ENCODE measurements at places on chromosomes 1 and 21.

DNA sequence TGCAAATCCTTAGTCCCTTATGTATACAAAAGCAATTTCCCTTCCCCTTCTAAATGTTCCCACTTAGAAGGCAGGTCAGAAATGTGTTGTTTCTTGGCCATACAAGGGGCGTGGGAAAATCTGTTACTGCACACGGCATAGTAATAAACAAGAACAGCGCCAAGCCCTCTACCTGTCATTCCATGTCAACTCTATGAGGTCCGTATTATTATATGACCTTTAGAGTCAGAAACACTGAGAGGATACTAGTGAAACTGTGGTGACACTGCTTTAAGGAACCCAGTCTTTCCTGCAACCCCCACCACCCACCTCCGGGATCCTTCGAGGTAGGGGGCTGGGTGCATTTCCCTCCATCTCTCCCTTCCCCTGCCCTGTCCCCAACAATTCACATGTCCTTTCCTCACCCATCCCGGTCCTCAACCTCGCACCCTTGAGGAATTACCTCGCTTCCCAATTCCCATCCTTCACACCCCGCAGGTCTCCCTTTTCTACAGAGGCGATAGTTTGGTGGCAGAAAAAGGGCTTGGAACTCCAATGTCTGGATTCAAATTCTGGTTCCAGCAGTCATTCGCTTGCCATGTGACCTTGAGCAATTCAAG, 647 bp downstream of the SDHB start:
- DNase-seq: no peak

DNA sequence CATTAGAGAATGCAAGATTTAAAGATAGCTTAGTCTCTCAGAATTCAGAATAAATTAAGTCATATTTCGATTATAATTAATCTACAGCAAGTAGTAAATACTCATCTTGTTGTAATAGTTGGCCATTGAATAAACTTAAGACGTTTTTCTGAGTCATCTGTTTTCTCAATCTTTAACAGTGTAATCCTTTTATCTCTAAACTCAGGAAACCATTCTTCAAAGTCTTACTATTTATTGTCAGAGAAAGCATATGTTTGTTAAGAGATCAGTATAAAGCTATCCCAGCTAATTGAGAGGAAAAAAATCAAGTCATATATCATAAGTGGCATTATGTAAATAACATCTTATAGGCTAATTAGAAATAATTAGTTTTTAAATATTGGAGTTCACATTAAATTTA, 201.2 kb upstream of the ADAMTS5 start:
- no peak for DNase-seq

DNA sequence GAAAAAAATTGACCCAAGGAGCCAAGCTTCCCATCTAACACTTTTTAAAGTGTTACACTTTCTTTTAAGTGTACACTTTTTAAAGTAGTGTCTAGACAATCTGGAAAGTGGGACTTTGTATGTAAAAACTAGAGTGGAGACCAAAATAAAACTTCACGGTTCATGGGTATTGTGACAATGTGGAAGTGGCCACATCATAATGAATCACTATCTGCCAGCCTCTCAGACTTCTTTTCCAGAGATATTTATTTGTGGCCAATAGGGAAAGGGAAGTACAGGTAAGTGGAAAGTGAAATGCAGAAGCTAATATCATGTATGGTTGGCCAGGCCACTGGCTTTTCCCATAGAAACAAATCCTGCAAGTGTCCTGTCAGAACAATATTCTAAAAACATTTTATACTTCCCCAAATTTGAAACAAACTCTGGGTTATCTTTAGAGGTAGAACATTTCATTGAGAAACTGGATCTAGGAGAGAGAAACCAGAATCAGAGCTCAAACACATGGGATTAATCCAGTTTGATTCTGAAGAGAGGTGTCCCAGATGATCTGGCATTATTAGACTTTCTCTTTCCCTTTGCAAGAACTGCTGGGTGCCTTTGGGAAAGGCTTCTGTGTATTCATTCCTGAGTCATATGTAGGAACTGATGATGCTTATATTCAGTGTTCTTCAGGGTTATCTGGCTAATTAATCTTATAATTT, 2.0 kb downstream of the TNFSF18 start:
- DNase-seq: peak; percentile 63

GRCh38 chr1:15139654-15140350, 13.7 kb upstream of the TMEM51 start:
- DNase-seq: no peak

DNA sequence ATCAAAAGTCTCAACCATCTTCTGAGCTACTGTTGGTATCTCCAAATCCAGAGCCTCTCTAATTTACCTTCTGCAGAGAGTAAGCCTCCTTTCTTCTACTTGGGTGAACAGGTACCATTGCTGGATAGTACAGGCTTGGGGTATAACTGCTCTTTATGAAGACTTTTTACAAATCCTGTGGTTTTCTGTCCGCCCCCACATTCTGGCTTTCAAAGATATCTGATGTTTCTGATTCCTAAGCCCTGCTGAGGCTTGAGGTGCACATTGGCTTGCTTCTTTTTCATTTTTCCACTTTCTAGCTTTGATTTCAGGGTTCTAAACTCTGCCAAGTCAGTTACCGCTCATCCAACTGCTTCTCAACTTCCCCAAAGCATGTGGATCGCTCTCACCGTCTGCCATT, 37.1 kb downstream of the TENT5C start:
- no peak for DNase-seq

GRCh38 chr1:30837653-30838052, 70.9 kb downstream of the SDC3 start:
- DNase-seq: no peak

GRCh38 chr1:203553496-203553895, 59.5 kb downstream of the OPTC start:
- DNase-seq: no peak

DNA sequence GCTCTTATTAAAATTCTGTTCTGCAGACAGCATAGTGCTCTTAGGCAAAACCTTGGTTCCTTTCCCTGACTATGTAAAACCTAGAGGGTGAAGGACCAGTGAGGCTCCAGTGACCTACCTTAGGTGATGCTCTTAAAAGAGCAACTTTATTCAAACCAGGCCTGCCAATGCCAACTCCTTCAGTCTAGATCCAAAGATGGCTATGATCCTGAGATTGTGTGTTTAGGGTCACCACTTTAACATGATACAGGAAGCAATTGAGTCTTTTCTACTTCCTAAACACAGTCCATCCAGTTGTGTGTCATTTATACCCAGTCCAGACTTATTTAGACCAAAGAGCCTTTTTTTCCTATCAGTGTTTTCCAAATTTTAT, 10.8 kb downstream of the MCL1 start:
- no peak for DNase-seq

DNA sequence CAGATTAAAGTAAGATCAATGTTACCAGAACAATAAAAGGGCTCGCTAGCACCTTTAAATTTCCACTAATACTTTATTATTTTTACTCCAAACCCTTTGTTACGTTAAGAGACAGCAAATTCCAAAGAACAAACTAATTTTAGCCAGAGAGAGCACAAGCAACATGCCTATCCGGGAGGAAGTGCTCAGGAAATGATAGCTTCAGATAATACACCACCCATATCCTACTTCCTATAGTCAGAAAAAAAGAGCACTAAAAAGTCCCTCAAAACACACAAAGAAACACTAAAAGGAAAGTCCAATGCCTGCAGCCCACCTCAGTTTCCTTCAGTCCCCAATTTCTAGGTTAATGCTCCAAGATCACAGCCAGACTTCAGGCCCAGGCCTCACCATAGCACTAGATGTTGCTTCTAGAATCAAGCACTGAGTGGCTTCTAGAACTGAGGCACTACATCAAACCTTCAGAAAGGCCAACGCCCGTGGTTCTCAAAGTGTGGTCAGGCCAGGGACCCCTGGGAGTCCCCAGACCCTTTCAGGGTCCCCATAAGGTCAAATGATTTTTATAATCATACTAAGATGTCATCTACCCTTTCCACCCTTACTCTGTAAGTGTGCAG, 142.6 kb downstream of the PSMG1 start:
- no peak for DNase-seq

DNA sequence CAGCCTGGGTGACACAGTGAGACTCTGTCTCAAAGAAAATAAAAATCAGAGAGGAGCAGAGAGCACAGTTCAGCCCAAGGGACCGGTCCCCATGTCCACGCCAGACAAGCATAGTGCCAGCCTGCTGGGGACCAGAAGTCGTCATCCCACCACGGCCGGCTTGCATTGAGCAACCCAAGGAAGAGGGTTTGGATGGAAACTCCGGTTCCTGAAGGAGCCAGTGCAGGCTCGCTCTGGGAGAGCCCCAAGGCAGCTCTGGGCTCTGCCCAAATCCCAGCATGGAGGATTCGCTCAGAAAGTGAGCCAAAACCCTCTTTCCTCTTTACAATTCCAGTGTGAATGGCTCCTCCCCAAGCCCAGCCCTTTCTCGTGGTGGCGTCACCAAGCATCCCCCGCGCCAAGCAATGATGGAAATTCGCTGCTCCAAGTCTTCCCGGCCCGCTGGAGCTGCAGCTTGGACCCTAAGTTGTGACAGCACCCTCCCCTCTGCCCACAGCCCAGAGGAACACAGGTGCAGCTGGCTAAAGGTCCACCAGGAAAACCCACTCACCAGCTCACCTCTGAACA, 64.1 kb upstream of the SLC25A33 start:
- DNase-seq: no peak

GRCh38 chr1:214219902-214220301, 61.1 kb upstream of the SMYD2 start:
- DNase-seq: no peak

Measured in HT1080 (cell line).